ENCODE measurements at places on chromosomes 5 and 9. TPM values are rescaled to one million over a fixed set of nuclear protein-coding genes. Genes with fewer than 3 reads are reported as not detected.

Gene RETREG1
- total RNA-seq, result 8.5 TPM

DNA sequence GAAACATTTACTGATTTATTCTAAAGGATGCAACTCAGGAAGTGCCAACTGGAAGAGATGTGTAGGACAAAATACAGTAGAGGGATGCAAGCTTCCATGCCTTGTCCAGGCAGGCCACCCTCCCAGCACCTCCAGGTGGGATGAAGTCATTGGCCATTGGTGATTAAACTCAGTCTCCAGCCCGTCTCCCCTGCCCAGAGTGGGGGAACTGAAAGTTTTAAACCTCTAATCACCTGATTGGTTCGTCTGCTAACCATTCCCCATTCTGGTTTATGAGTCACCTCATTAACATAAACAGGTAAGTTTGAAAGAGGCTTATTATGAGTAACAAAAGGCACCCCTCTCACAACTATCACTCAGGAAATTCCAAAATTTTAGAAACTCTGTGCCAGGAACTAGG, 8.1 kb downstream of the TNFAIP8 start:
- no peak overlapping the region for H3K27ac ChIP-seq
- H3K4me3 ChIP-seq, result no peak overlapping the region
- H3K4me1 ChIP-seq, result peaks cover 54% of the 10 kb centered on the region

DNA sequence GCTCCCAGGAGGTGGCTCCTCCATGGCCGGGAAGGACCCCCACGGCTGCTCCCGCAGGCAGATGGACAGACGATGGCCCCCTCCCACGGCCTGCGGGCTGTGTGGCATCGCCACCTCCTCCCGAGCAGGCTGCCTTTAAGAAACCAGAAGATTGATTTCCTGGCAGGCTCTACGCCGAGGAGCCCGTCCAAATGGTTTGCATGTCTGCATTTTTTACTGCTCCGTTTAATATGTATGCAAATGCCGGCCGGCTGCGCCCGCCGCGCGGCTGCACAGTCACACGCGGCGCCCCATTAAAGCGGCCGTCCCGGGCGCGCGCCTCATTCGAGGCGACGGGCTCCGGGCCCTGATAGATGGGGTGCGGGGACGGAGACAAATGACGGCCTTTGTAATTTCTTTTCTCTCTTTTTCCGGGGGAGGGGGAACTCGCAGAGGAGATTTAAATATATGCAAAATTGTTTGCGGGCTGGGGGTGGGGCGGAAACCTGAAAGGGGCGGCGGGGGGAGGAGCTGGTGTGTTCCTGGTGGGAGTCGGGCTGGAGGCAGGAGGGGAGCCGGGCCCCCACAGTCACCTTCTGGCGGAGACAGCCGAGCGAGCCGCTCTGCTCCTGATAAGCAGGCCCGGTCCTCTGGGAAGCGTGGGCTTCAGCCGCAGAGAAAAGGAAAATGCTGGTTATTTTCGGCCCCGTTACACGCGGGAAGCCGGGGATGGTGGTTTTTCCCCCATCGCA, 158.7 kb upstream of the IER5L start:
- DNase-seq, result no peak
- peaks cover 18% of the 10 kb centered on the region for H3K4me1 ChIP-seq
- H3K27me3 ChIP-seq, result no peaks in the 10 kb centered on the region
- H3K27ac ChIP-seq, result no peak overlapping the region

- no peak overlapping the region for H3K4me3 ChIP-seq
- no peak for DNase-seq
- no peaks in the 10 kb centered on the region for H3K4me1 ChIP-seq
- no peaks in the 10 kb centered on the region for H3K27me3 ChIP-seq
- H3K27ac ChIP-seq, result no peak overlapping the region
These were observed 36.4 kb downstream of the FSD1L start for GRCh38 chr9:105484226-105484625.

GRCh38 chr5:66582499-66583165, 13.6 kb upstream of the MAST4 start:
- peak; percentile 1 for DNase-seq
- H3K27me3 ChIP-seq, result no peaks in the 10 kb centered on the region
- no peak overlapping the region for H3K27ac ChIP-seq
- no peaks in the 10 kb centered on the region for H3K36me3 ChIP-seq
- no peaks in the 10 kb centered on the region for H3K4me1 ChIP-seq

Gene C9orf85
- 13.4 TPM for total RNA-seq

Gene TRIM32
- 11.6 TPM for total RNA-seq

- H3K4me3 ChIP-seq, result no peak overlapping the region
- no peaks in the 10 kb centered on the region for H3K36me3 ChIP-seq
- DNase-seq, result no peak
- H3K4me1 ChIP-seq, result no peaks in the 10 kb centered on the region
- H3K27me3 ChIP-seq, result no peaks in the 10 kb centered on the region
These were observed 51.4 kb upstream of the CKMT2 start for GRCh38 chr5:81181576-81182316.

DNA sequence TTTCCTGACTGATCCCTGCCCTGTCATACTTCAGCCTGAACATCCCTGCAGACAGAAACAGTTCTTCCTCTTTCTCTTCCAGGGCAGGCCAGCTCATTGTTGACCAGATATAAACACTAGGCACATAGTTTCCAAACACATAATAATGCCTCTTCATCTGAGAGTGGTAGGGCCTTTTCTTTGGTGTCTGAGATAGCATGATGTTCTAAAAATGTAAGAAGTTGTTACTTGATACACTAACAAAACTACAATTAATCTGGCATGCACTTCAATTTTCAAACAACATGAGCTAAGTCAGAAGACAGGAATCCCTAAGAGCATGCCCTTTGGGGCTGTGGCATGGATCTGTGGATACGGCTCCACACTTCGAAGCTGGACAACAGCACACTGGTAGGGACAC, 246.6 kb downstream of the SPOCK1 start:
- H3K4me3 ChIP-seq, result no peak overlapping the region
- H3K27ac ChIP-seq, result no peak overlapping the region
- no peaks in the 10 kb centered on the region for H3K4me1 ChIP-seq
- no peak for DNase-seq
- no peaks in the 10 kb centered on the region for H3K36me3 ChIP-seq

DNA sequence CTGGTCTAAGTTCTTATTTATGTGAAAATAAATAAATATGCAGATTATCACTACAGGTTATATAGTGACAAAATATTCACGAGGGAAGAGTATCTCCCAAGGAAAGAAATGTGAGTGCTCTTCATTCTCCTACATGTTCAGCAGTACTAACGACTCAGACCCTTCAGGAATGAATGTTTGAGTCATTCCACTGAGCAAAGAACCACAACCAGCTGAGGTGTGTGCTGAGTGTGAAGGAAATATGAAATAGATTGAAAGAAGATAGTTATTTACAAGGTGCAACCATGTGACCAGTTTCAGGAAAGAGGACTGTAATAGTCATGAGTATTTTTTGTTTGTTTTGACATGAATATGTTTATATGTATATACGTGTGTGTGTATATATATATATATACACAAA, 228.7 kb downstream of the TUSC1 start:
- H3K4me1 ChIP-seq, result no peaks in the 10 kb centered on the region
- no peaks in the 10 kb centered on the region for H3K27me3 ChIP-seq
- no peaks in the 10 kb centered on the region for H3K36me3 ChIP-seq
- H3K27ac ChIP-seq, result no peak overlapping the region
- DNase-seq, result peak; percentile 6

GRCh38 chr5:116459301-116459700, 115.3 kb downstream of the SEMA6A start:
- H3K27ac ChIP-seq, result no peak overlapping the region
- no peak overlapping the region for H3K4me3 ChIP-seq
- no peaks in the 10 kb centered on the region for H3K4me1 ChIP-seq

Gene CDX1
- total RNA-seq, result not detected

DNA sequence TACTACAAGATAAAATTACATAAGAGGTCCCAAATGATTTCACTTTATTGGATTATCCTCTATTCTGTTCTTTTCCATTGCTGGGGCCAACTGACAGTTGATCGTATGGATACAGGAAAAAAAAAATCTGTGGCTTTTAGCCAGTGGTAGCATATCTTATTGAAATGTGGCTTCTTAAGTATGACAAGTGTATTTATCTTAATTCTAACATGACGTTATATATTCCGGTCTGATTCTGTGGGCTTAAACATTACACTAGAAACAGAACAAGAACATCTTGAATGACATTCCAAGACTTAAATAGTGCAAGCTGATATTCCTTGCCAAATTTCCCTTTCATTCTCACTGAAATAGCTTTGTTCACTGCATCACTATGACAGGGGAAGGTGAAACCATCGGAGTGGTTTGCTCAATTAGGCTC, 117.9 kb downstream of the INSYN2B start:
- H3K27me3 ChIP-seq, result no peaks in the 10 kb centered on the region

DNA sequence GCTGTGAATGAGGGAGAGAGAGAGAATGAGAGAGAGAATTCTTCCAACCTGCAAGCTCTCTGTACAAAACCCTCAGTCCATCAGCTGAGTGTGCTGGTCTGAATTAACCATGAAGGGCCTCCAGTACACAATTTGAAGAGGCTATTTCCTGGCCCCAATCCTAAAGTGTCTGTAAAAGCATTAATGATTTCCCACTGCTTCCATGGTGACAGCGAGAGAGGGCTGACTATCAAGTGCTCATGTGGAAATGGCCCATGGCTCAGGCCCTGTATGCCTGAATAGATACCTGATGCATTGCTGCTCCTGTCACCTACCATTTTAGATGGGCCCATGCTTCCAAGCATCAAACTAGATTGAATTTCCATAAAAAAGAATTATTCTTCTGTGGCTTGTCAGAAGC, 592.4 kb downstream of the KIF4B start:
- no peaks in the 10 kb centered on the region for H3K4me1 ChIP-seq
- no peak for DNase-seq
- no peaks in the 10 kb centered on the region for H3K27me3 ChIP-seq
- H3K27ac ChIP-seq, result no peak overlapping the region
- no peaks in the 10 kb centered on the region for H3K36me3 ChIP-seq
- H3K4me3 ChIP-seq, result no peak overlapping the region

- H3K36me3 ChIP-seq, result no peaks in the 10 kb centered on the region
- H3K27ac ChIP-seq, result no peak overlapping the region
- no peak overlapping the region for H3K4me3 ChIP-seq
- H3K4me1 ChIP-seq, result peaks cover 10% of the 10 kb centered on the region
- no peak for DNase-seq
These were observed 224.6 kb downstream of the GABBR2 start for GRCh38 chr9:98484162-98484561.

Gene FRMD3
- 6.0 TPM for total RNA-seq

- no peak overlapping the region for H3K27ac ChIP-seq
- H3K36me3 ChIP-seq, result peaks cover 31% of the 10 kb centered on the region
- DNase-seq, result no peak
- no peak overlapping the region for H3K4me3 ChIP-seq
- no peaks in the 10 kb centered on the region for H3K27me3 ChIP-seq
These were observed 6.0 kb downstream of the PUM3 start for GRCh38 chr9:2837915-2838314.

GRCh38 chr9:112029921-112030444, 133.4 kb downstream of the UGCG start:
- no peaks in the 10 kb centered on the region for H3K36me3 ChIP-seq
- DNase-seq, result peak; percentile 79
- H3K27ac ChIP-seq, result peak overlapping the region; percentile 61
- peaks cover 36% of the 10 kb centered on the region for H3K4me1 ChIP-seq

Gene INSL4
- total RNA-seq, result not detected

- DNase-seq, result no peak
- no peak overlapping the region for H3K4me3 ChIP-seq
- H3K36me3 ChIP-seq, result no peaks in the 10 kb centered on the region
- peak overlapping the region; percentile 96 for H3K27ac ChIP-seq
These were observed 52.8 kb upstream of the RPL26L1 start for GRCh38 chr5:172906436-172906835.

GRCh38 chr5:42798284-42799240, 13.1 kb downstream of the SELENOP start:
- no peak overlapping the region for H3K27ac ChIP-seq
- no peaks in the 10 kb centered on the region for H3K36me3 ChIP-seq
- no peaks in the 10 kb centered on the region for H3K4me1 ChIP-seq
- no peak overlapping the region for H3K4me3 ChIP-seq
- H3K27me3 ChIP-seq, result no peaks in the 10 kb centered on the region

Gene EDIL3
- total RNA-seq, result 13.8 TPM

DNA sequence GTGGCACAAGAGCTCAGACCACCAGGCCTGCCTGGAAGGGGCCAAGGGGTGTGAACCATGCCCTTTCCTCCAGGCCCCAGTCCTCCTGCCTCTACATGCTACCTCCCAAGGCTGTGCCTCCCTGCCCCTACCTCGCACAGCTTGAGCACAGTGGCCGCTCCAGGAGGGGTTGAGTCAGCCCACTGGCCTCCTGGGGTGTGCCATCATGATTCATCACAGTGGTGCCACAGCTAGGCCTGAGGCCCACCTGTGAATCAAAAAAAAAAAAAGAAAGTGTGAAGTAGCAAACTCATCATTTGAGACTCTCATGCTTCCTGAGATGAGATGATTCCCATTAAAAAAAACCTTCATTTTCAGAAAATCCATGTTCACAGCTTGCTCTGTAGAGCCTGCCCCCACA, 240.5 kb downstream of the HSPA4 start:
- H3K27me3 ChIP-seq, result no peaks in the 10 kb centered on the region
- H3K4me3 ChIP-seq, result no peak overlapping the region
- H3K27ac ChIP-seq, result no peak overlapping the region
- DNase-seq, result peak; percentile 66
- H3K36me3 ChIP-seq, result no peaks in the 10 kb centered on the region
- peaks cover 13% of the 10 kb centered on the region for H3K4me1 ChIP-seq

Gene HBEGF
- total RNA-seq, result 82.6 TPM

GRCh38 chr5:120456006-120456405, 8.1 kb upstream of the PRR16 start:
- H3K4me3 ChIP-seq, result no peak overlapping the region
- no peaks in the 10 kb centered on the region for H3K4me1 ChIP-seq
- H3K36me3 ChIP-seq, result no peaks in the 10 kb centered on the region
- H3K27ac ChIP-seq, result no peak overlapping the region

DNA sequence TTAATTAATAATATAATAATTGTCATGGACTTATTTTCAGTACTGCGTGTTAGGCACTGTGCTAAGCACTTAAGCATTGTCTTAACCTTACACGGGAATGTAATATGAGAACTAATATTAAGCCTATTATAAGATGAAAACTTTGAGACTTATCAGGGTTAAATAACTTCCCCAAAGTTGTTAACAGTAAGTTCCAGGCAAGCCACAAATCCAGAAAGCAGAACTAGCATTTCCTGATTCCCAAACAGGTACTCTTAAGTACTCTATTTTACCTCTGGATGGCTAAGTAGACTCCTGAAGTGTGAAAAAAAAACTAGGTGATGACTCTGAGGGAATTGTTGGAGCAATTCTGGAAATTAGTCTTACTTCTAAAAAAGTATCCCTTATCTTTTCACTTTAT, 23.8 kb downstream of the GABRG2 start:
- H3K36me3 ChIP-seq, result no peaks in the 10 kb centered on the region
- no peak overlapping the region for H3K4me3 ChIP-seq
- H3K27me3 ChIP-seq, result no peaks in the 10 kb centered on the region
- H3K27ac ChIP-seq, result no peak overlapping the region
- no peaks in the 10 kb centered on the region for H3K4me1 ChIP-seq
- DNase-seq, result no peak

- no peaks in the 10 kb centered on the region for H3K27me3 ChIP-seq
- no peak overlapping the region for H3K4me3 ChIP-seq
- no peaks in the 10 kb centered on the region for H3K4me1 ChIP-seq
- no peaks in the 10 kb centered on the region for H3K36me3 ChIP-seq
- no peak for DNase-seq
These were observed 341.0 kb downstream of the IRX2 start for GRCh38 chr5:2410451-2410850.

GRCh38 chr5:38678076-38678475, 121.6 kb upstream of the LIFR start:
- peaks cover 15% of the 10 kb centered on the region for H3K4me1 ChIP-seq
- H3K4me3 ChIP-seq, result no peak overlapping the region
- no peak overlapping the region for H3K27ac ChIP-seq
- H3K36me3 ChIP-seq, result no peaks in the 10 kb centered on the region
- no peak for DNase-seq

Gene CBY3
- 1.4 TPM for total RNA-seq

Gene LCNL1
- total RNA-seq, result not detected
